ENCODE measurements at places on chromosomes 7 and 10.

GRCh38 chr7:37395618-37396259, 52.9 kb downstream of the ELMO1 start:
- DNase-seq = no peak

DNA sequence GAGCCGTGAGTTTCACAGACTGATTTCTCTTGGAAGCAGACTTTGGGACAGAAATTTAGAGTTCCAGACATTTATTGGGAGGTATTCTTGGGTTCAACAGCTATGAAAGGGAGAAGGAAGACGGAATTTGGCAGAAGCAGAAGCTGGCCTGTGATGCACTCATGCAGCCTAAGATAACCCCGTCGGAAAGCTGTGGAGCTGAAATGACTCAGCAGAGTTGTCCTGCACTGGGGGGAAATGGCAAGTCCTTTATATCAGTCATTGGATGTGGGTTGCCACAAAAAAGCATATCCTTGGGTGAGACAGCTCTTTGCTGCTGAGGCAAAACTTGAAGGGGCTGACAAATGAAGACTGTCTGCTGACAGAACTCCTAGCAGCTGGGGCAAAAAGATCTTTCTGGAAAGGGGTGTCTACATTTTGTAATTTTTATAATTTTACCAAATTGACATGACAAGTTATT, 11.5 kb upstream of the MICU1 start:
- no peak for DNase-seq

DNA sequence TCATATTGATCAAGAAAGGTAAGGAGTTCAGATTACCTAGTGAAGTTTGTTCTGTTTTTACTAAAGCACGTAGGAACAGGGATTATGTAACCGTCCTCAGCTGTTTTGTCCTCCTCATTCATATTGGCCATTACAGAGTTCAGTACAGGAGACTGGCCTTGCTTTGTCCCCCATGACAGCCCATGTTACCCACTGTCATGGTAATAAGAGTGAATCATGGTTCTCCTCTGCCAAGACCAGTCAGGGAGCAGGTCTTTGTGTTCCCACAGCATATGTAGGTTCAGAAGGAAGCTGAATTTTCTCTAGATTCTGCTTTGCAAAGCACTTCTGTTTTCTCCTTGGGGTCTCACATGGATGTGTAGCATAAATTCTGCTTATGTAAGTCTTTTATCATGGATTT, 106.2 kb upstream of the GPR141 start:
- DNase-seq = no peak

DNA sequence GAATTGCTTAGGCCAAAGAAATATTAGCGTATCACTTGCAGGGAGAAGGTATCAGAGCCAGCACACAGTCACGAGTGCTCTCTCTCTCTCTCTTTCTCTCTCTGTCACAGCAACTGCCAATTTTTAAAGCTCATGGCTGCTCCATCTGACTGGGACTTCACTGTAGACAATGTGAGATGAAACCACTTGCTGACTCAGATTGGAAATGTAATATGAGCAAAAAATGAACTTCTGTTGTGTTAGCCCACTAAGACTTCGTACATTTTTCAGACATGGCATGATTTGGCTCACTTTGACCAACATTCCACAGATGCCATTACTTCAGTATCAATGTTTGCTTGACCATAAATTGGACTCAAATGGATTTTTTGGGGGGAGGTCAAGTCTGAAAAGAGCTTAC, 68.1 kb downstream of the DGKB start:
- DNase-seq = no peak

- no peak for DNase-seq
Measured at GRCh38 chr10:9786576-9786975, 1231.1 kb upstream of the CELF2 start.

DNA sequence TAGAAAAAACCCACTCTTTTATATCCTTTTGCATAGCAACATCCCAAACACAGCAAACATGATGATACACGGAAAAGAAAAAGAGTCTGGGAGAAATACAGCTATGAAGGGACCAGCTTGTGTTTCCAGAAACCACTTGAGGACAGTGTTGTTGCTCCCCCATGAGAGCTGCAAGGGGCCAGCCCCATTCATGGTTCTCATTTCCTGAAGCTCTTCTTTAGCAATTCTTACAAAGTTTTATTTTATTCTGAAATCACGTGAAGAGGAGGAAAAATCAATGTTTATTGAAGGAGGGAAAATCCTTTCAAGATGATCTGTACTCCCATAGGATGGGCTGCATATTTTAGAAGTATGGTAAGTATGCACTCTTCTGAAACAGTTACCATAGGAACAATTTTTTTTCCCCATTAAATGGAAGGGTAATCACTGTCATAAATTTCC, 17.5 kb upstream of the PRTFDC1 start:
- DNase-seq = no peak

GRCh38 chr7:100053215-100053614, 3.6 kb downstream of the ZSCAN21 start:
- peak; percentile 50 for DNase-seq

DNA sequence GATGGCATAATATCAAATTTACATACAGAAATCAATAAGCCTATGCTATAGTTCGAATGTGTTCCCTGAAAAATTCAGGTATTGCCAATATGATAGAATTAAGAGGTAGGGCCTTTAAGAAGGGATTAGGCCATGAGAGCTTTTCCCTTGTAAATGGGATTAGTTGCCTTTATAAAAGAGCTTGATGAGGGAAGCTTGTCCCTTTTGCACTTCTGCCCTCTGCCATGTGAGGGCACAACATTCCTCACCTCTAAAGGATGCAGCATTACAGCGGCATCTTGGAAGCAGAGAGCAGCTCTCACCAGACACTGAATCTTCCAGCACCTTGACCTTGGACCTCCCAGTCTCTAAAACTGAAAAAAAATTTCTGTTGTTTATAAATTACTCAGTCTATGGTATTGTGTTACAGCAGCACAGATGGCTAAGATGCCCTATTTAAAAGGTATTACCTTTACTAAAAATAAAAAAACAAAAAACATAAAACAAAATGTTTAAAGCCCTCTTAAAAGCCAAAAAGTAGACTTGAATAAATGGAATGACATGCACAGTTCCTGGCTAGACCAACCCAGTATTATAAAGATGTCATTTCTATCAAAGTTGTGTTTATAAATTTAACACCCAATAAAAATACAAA, 909.6 kb downstream of the REEP3 start:
- peak; percentile 14 for DNase-seq

DNA sequence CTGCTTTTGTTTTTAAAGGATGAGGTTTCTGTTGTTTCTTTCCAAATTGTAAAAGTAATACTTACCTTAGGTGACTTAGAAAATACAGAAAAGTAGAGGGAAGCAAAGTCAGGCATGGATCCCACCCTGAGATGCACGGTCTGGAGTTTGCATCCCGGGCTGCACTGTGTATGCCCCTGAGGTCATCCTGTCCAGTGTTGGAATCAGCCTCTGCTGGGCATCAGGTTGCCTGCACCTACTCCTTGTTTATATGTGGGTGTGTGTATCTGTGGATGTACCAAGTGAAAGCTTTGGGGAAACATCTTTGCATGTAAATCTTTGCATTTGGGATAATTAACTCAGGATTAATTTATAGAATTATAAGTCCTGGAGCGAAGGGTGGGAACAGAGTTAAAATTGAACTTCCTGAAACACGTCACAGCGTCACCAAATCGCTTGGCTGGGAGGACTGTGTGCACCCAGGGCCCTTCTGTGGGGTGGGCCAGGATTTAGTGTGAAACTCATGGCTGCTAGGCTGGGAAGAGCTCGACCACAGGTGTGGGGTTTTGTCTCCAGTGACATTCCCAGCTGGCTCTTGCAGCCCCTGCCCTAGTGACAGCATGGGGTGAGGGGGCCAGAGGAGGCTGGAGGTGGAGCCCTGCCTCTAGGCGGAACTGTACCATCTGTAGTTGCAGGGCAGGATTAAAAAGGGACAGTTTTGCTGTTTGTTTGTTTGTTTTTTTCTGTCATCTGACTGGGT, 27.9 kb downstream of the GTF2IRD1 start:
- DNase-seq = no peak

GRCh38 chr10:92695679-92696605, 6.2 kb downstream of the HHEX start:
- peak; percentile 25 for DNase-seq

DNA sequence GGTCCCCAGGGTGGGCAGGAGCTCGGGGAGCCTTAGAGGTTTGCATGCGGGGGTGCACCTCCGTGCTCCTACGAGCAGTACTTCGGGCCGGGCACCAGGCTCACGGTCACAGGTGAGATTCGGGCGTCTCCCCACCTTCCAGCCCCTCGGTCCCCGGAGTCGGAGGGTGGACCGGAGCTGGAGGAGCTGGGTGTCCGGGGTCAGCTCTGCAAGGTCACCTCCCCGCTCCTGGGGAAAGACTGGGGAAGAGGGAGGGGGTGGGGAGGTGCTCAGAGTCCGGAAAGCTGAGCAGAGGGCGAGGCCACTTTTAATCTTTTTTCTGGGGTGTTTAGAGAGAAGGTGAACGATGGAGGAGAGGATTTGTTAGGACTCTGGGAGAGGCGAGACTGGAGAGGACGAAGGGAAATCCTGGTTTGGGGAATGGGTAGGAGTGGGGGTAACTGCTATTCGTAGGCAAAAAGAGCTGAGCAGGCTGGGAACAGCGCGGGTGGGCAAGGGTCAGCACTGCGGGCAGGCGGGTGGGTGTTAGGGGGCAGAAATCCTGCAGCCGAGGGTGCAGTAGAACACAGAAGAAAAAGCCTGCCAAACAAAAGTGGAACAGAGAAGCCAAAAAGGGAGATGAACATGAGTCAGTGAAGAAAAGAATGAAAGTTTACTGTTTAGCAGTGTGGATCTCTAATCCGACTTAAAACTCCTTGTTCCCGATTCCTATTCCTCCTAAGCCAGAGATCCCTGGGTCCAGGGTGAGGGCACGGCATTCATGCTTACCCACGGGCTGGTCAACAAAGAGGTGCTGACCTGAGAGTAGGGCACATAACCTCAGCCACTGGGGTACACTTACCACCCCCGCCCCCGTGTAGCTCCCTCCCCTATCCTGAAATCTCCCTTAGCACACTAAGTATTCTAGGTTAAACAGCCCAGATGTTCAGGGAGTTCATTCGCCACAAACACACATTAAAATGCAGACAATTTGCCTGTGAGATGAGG, 26.9 kb downstream of the PRSS2 start:
- DNase-seq = no peak

DNA sequence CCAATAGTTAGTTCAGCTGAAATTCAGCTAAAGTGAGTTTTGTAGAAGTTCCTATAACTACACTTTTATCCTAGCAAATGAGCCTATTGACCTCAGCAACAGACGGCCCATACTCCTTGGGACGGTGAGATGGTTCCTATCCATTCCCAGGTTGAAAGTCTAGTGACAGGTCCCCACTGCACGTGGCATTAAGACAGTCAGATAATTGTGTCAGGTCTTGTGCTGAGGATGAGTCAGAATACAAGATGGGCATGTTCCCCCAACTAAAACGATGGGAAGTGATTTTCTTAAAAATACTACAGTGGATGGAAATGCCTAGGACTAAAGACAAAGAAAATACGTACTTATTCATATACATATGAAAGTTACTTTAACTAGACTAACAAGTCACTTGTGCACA, 2.1 kb downstream of the CAV1 start:
- no peak for DNase-seq

- DNase-seq = no peak
Measured at GRCh38 chr10:75117995-75118394, 6.5 kb downstream of the SAMD8 start.

- no peak for DNase-seq
Measured at GRCh38 chr10:120949609-120950031, 98.5 kb downstream of the WDR11 start.

DNA sequence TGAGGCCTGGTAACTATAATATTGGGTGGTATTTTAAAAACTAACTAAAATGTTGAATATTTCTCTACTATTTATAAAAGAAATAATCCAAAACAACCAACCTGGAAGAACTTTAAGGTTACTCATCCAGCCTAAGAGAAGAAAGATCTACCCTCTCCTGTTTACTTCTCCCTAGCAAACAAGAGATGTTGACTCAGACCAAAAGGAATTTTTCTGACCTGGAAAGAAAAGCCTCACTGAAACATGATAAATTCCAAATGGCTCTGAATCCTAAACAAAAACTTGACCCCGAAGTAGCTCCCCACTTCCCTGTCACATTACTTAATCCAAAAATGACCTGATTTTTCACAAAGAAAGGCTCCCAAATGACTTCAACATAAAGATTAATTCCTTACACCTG, 101.2 kb downstream of the PARD3 start:
- no peak for DNase-seq

DNA sequence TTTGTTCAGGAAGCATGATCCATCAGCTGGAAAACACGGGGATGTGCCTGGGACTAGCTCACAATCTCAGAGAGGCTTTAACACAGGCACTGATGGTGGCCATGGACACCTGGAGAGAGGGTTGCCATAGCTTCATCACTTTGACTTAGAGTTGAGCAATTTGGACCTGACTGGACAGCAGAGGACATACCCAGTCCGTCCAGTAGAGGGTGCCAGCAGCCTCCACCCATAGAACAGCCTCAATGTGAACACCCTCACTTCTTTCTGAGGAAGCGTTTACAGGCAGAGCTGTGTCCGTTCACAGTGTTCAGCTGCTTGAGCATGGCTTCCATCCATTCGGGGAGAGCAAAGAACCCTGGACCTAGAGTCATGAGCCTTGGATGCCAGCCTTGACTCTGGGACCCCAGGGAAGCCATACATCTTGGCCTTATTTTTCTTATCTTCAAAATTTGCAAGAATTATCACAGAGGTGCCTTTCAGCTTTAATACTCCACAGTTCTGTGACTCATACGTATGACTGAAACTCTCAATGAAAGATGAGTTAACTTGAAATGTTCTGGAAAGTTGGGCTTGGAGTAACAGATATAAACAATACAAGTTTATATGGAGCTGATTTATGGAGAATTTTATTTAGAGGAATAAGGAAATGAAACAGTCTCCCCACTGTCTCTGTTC, 302.9 kb upstream of the PODXL start:
- DNase-seq = peak; percentile 57

DNA sequence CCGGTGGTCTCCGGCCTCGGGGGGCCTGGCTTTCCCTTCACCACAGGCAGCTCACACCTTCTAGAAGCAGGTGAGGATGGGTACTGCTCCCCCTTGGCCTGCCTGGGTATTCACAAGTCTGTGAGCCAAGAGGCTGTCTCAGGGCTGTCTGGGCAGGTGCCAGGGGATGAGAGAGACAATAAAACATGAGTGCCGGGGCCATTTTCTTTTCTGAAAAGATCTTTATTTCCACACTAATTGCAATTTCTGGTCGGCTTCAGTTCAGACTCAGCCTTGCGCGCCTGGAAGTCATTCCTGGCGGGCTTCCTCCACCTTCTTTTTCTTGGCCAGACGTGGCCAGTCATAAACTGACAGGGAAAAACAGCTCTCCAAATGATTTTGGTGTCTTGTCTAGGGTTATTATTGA, 171.2 kb downstream of the ARHGAP12 start:
- DNase-seq = no peak

DNA sequence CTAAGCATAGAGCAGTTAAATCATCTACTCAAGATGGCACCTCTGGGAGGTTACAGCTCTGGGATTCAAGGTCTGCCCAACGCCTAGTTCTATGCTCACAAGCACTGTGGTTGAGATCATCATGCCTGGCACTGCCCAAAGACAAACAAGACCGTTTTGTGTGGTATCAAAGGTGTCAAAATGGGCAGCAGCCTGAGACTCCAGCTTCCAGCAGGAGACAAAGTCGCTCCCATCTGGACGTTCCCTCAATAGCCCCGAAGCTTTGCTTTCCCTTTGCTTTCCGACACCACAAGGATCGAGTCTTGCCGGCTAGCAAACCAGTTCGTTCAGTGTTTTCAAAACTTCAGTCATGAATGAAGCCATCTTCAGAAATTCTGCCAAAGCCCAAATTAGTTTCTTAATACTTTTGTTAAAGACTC, 5.1 kb downstream of the HABP2 start:
- DNase-seq = no peak

GRCh38 chr10:36183056-36183455, 541.0 kb upstream of the FZD8 start:
- DNase-seq = no peak
